ENCODE measurements at places on chromosomes 1 and 21.

DNA sequence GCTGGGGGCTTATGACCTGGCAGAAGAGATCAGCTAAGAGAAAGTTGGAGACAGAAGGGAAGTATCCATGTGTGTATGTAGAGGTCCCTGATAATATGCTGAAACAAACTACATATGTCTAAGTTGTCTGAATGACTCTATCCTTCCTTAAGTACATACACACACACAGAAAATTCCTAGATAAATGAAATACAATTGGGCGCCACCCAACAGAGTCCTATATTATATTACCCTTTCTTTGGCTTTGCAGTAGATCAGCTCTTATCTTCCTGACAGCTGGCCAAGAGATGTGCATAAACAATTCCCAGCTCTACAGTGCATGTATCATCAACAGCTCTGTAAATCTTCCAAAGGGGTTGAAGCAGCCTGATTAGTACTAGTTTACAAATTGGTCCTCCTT is 40.1 kb downstream of the SORT1 start:
- peak; percentile 33 for DNase-seq

GRCh38 chr1:39268112-39268581 is 63.7 kb downstream of the MACF1 start:
- peak; percentile 93 for DNase-seq

DNA sequence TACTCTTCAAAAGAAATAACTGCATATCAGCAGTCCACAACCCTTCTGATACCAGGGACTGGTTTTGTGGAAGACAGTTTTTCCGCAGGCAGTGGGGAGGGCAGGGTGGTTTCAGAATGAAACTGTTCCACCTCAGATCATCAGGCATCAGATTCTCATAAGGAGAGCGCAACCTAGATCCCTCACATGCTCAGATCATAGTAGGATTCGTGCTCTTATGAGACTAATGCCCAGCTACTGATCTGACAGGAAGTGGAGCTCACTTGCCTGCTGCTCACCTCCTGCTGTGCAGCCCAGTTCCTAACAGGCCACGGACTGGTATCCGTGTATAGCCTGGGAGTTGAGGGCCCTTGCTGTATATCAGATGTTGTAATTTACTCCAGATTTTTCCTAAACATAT is 11.5 kb downstream of the RO60 start:
- DNase-seq: no peak

DNA sequence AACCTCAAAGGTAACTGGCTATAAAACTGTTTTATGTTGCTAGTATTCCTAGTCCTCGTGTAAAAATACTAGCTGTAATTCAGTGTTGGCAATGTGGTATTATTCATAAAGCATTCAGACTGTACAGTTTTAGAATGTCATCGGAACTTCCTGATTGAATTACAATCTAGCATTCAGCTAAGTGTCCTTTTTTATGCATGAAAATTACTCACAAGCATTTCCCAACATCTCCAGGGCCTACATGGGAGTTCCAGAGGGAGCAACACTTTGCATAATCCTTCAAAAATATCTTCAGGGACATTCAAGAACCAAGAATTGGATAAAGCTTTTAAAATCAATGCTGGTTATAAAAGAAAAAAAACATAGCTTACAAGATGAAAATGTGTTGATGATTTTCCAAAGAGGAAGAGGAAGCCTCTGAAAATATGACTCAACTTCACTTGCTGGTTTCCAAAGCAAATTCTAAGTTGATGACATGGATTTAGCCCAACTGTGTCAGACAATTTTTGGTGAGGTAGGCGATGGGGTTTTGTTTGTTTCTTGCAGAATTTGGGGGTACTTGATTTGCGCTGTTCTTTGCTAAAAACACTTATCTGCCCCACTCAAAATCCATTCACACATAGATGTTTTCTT is 137.8 kb downstream of the SLC44A5 start:
- DNase-seq: no peak

DNA sequence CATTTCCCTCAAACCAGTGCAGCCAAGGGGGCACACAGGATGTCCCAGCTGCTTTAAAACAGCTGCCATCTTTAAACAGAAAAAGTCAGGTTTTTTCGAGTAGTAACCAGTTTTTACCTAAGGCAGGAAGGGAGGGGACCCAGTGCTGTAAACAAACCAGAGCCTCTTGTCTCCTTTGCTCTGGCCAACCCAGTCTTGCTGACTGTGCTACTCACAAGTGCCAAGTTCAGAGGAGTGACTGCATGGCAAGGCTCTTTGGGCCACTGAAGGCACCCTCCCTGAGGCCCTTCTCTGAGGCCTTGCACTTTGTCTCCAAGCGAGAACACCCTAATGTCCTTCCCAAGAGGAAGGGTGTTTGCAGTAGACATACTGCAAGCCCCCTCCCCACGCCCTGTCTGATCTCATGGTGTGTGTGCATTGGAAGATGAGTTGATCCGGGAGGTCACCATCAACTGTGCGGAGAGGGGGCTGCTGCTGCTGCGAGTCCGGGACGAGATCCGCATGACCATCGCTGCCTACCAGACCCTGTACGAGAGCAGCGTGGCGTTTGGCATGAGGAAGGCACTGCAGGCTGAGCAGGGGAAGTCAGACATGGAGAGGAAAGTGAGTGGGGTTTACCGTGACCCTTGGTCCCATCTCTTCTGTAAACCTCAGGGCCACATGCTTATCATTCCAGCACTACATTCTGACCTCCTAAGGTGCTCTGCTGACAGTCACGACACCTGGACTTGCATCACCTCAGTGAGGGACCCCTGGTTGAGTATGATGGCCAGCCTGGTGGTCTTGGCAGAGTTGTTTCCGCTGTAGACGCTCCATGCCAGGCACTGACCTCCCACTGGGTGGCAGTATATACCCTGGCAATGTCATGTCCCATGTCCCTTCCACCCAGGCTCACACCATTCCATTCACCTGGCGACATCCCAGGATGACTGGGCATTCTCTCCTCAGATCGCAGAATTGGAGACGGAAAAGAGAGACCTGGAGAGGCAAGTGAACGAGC is 4.7 kb downstream of the DNALI1 start:
- DNase-seq: peak; percentile 21

GRCh38 chr1:58881471-58881994 is 97.7 kb upstream of the JUN start:
- peak; percentile 64 for DNase-seq

DNA sequence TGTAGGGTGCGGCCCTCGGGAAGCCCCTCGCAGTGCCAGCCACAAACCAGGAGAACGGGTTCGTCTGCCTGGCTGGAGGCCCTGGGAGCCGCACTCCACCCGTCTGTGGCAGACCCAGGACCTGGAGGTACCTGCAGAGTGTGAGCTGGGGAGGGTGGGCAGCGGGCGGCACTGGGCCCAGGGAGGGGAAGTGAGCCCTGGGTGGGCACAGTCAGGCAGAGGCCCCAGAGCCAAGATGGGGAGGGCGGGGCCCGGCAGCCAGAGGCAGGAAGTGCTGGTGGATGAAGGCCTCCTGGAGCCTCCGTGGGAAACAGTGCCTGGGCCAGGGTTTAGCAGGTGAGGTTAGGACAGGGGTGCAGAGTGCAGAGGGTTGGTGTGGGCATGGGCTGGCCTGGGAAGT is 4.0 kb upstream of the PEX10 start:
- no peak for DNase-seq

DNA sequence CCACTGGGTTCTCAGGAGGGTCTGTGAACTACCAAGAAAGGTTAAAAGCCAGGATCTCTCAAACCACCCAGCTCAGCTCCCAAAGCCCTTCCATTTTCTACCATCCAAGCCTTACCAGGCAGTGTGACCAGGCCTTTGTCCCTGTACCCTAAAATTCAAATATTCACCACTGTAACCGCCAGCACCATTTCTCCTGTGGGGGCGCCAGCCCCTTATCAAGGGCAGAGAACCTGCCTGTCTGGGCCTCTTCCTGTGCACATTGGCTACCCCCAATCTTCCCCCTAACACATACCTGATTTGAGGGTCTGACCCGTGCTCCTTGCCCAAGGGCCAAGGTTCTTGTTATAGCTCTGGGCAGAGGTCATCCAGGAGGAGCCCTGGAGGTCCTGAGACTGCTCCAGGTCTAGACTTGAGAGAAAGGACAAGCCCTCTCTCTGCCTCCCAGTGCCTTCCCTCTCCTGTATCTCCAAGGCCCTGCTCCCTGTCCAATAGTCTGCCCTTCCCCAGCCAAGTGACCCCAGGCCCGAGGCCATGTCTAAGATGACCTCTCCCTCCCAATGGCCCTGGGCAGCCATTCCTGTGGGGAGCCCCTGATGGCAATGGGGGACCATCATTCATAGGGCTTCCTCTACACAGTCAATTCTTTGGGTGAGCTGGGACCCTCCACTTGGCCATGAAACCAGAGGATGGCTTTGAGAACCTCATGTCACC is 78.5 kb downstream of the FHAD1 start:
- no peak for DNase-seq

DNA sequence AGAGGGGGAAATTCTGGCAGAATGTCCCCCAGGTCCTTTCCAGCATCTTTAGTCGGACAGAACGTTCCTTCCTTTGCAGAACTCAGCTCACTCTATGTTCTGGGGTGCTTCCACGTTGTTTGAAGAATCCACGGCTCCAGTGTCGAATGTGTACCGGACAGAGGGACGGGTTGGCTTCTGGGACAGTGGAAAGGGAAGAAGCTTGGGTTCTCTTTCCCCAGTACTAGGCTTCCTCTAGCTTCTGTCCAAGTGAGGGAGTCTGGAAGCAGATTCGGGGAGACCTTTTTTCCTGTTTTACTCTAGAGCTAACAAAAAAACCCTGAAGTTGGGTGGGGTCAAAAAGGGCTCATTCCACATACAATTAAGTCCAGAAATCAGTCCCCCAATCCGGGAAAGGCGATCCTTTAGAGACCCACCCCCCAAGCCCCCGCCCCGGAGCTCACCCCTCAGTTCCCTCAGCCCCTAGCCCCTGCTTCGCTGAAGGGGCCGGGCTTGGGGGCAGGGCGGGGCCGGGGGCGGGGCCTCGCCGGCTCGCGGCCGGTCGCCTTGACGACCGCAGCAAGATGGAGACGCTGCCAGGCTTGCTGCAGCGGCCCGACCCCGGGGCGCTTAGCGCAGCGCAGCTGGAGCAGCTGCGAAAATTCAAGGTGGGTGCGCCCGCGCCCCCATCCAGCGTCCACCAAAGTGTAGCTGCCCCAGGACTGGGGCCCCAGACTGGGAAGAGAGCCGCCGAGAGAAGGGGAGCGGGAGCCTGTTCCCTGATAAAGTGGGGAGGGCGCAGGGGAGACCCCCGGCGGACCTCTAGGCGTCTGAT is at the start of gene RIIAD1:
Gene RIIAD1, plus strand, starts transcription at position 549 of the 814 bp plus-strand sequence. Its CDS starts 15 bp downstream, at position 564.
- DNase-seq: no peak

DNA sequence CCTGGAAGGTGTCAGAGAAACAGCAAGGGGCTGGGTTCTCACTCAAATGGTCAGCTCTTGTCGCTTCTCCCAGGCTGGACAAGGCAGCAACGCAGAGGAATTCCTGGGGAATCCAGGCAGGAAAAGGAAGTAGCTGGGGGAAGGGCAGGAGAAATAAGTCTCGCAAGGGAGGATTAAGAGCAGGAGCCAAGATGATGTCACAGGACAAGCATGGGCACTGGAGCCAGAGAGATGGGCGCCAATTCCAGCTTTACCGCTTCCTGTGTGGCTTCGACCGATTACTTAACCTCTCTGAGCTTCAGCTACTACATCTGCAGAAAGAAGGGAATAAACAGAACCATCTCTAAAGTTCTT is 70.5 kb downstream of the SSBP3 start:
- peak; percentile 94 for DNase-seq

DNA sequence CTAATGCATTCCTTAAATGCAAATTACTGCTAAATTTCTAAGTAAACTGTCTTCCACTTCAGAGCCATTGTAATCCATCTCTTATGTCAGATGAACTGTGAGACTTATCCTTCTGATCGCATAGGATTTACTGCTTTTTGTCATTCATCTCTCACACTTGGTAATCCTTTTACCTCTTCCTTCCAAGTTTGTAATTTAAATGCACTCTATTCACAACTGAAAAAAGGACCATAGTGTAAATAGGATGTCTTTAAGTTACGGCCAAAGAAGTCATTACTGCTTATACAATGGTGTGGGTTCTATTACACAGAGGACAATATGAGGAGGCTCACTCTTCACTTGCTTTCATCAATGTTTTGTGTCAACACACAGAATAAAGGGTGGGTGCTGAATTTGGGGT is 393.3 kb downstream of the PTBP2 start:
- no peak for DNase-seq

DNA sequence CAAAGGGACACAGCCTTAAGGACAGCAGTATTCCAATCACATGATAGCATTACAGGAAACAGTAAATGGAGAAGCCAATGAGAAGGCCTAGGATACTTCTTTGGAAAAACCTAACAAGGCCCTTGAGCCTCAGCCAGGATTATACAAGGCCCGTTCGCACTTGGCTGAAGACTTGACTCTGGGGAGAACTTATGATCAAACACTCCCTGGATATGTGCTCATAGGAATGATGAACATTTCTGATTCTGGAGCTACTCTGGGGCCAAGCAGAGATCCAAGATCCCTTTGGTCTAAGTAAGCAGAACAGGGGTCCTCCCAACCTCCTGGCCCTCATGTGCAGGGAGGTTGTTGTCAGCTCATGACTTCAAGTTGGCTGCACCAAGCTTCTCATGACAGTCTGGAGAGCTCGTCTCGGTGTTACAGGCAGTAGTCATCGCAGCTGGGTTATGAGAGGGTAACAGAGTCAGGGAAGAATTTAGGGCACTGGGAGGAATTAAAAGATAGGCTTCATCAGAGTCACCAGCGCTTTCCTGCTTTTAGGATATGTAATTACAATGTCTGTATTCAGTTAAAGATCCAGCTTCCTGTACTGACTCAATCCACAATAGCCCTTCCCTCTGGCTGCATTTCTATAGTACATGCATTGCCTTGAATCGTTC is 92.5 kb upstream of the IRF2BP2 start:
- no peak for DNase-seq

- DNase-seq: no peak
These were observed 1.4 kb upstream of the UBXN10 start for GRCh38 chr1:20184481-20184900.

DNA sequence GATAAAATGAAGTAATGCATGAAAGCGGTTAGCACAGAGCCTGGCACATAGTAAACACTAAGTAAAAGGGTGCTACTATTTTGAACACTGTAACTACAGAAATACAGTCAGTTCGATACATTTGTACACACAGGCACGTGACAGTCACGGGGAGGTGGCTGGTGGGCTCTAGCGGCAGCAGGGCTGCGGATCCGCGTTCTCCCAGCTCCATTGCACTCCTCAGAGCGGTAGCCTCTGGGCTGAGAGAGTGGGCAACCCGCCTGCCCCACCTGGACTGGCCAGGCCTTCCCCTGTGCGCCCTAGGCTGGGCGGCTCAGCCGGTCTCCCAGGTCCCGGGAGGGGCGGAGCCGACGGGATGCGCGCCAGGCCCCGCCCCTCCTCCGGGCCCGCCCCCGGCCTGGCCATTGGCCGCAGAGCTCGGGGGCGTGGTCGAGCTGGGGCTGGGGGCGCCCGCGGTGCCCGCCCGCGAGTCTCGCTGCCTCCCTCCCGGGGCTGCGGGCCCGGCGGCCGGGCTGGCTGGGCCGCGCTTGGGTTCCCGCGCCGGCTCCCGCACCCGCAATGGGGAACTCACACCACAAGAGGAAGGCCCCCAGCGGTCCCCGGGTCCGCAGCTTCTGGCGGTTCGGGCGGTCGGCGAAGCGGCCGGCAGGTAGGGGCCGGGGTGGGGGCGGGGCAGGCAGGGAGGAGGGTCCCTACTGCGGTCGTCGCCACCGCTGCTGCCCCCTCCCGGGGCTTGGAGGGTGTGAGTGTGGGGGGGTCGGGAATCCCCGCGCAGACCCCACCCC is 51.2 kb upstream of the SYNC start:
- no peak for DNase-seq

- no peak for DNase-seq
These were observed 21.5 kb downstream of the FOXD2 start for GRCh38 chr1:47459253-47459788.
